Suppressor macrophage (primary cell): ENCODE measurements at places on chromosomes 2 and 18.

DNA sequence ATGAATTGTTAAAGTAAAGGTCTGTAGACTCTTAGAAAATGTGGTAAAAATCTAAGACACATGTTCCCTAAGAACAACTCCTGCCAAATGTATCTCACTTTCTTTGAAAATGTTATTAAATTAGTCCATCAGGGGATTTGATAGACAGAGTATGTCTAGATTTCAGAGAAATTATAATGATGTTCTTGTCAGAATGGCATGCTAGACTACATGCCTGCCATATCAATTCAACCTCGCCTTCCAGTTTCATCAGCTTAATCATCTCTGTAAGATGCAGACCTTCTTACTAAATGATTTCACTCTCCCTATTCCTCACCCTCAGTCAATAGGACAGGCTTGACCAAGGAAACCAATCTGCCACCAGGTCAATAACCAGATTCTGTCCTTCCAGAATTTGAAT lies 368.4 kb downstream of the TXNL1 start:
- no peak for DNase-seq

DNA sequence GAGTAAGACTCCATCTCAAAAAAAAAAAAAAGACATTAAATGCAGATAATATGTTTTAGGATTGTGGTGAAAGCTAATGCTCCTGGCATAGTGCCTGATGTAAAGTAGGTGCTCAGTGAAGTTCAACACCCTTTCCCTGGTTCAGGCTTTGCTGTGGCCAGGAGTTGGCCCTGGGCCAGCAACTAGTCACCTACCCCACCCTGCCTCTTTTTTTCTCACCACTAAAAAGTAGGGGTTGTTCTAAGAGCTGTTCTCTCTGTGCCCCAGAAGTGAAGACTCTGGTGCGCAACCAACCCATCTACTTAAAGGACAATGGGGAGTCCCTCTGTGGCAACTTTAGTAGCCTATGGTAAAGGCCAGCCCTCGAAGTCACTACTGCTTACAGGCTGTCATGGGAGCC lies 75.9 kb downstream of the DNMT3A start:
- DNase-seq, result no peak

GRCh38 chr2:28321426-28321825 lies 71.2 kb upstream of the FOSL2 start:
- DNase-seq, result no peak

GRCh38 chr2:198478361-198478760 lies 674.0 kb downstream of the PLCL1 start:
- no peak for DNase-seq

- DNase-seq, result no peak
These were observed 214.7 kb downstream of the CYP26B1 start for GRCh38 chr2:71932780-71933466.

GRCh38 chr2:120440521-120441350 lies 94.8 kb downstream of the INHBB start:
- DNase-seq, result no peak

DNA sequence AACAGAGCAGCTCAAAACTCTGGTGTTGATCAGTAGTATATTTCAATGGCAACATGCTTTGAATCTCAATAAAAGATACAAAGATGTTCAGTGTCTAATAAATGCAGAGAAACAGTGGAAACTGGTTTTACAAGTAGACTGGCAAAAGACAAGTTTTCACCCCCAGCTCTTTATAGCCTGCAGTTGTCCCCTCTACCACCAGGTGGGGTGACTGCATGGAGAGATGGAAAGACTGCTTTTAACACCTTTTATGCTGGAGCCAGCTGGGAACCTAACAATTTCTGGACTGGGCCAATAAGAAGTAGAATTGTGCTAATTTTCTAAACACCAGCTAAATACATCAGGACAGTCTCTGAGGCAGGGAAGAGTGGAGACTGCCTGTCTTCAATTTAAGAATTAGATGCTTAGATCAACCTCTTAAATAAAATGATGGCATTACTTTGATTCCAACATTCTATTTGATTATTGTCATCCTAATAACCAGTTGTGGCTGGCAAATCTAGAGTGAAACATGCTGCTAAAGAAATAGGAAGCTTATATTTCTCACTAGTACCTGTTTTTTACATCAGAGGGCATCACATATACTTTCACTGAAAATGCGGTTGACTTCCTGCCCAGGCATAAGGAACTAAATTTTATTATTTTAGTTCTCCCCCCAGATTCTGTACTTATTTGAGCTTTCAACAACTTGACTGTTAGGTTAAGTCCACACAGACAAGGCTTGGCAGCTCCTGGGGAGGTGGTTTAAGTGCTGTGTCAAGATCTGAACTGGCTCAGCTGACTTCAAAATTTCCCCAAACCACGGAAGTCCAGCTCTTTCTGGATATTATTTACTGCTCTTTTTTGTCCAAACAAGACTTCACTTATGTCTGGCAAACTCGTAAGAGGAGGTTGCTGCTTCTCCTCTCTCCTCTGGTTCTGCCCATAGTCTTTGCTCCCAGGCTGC lies 140.5 kb downstream of the TPGS2 start:
- peak; percentile 71 for DNase-seq

- DNase-seq, result peak; percentile 29
These were observed 1.6 kb downstream of the KANSL1L start for GRCh38 chr2:210169516-210170195.

GRCh38 chr2:207260947-207261346 lies 95.2 kb upstream of the KLF7 start:
- no peak for DNase-seq

DNA sequence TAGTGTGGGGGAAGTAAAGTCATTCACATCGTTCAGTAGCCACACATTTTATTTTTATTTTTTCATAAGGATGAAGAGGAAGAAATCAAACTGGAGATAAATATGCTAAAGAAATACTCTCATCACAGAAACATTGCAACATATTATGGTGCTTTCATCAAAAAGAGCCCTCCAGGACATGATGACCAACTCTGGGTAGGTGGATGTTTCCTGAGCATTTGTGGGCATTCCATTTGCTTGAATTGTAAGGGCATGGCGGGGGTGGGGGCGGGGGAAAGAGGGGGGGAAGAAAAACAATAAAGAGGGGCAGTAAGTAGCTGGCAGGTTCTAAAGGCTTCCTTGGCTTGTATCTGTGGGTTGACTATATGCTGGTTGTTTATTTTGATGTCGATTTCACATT lies 126.4 kb downstream of the MAP4K4 start:
- no peak for DNase-seq
